GM12865 (cell line): ENCODE measurements at places on chromosomes 4 and X.

DNA sequence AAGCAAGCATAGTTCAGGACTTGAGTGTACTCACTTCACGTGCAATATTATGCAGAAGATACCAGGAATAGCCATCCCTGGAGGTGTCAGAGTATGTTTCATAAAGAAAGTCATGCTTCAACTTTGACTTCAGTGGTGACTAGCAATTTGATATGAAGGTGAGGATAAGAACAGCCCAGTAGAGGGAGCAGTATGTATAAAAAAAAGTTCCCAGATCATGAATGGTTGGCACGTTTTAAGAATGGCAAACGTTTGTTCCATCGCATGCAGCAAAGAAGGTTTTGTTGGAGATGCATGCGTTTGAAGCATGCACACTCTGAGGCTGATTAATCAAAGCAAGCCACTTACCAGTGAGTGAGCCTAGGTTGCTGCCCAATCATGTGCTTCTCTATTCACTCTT, 33.5 kb upstream of the SLITRK4 start:
- no peak for DNase-seq

- no peak for DNase-seq
These were observed 177.0 kb downstream of the FAM13A start for GRCh38 chr4:88879991-88880390.

GRCh38 chr4:183905593-183906488, 734 bp downstream of the STOX2 start:
- DNase-seq = no peak

GRCh38 chrX:154490021-154490413, 412 bp downstream of the SLC10A3 start:
- peak; percentile 60 for DNase-seq

- peak; percentile 81 for DNase-seq
These were observed 87.0 kb downstream of the ANXA3 start for GRCh38 chr4:78638337-78639172.

GRCh38 chr4:52877694-52878093, 15.6 kb downstream of the RASL11B start:
- no peak for DNase-seq

DNA sequence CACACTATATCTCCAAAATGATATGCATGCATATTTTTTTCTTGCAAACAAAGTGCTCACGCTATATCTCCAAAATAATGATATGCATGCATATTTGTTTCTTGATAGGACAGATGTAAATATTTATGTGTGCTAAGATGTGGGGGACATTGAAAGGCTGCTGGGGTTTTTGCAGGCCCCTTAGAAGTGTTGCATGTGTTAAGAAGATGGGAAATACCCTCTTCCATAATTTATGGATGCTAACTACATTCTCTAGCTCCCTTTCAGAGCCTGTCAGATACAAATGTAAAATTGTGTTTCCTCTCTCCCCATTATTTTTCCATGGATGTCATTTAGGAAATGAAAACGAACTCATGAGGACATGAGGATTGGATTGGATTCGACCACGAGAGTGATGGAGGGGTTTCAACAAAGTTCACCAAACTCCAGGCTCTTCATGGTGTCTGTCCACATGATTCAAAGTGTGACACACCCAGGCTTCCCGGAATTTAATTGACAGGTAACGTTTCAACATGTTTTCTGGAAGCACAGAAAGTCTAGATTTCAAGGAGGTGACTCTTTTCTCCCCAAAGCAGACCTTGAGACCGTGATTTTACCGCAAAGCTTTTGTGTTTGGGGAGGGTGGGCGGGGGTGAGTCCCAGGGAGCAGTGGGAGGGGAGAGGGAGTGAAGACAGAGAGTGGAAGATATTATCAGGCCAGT, 94.4 kb upstream of the CD99 start:
- no peak for DNase-seq
